ENCODE measurements at places on chromosomes 11 and 22. TPM values are rescaled to one million over a fixed set of nuclear protein-coding genes. Genes with fewer than 3 reads are reported as not detected.

Gene ADAMTS8
- total RNA-seq: not detected

Gene RNF141
- 12.4 TPM for total RNA-seq

Gene VSIG2
- not detected for total RNA-seq

- DNase-seq: no peak
- no peak overlapping the region for H3K4me3 ChIP-seq
- peaks cover 46% of the 10 kb centered on the region for H3K4me1 ChIP-seq
- peaks cover 21% of the 10 kb centered on the region for H3K27me3 ChIP-seq
- H3K27ac ChIP-seq: no peak overlapping the region
Measured at GRCh38 chr11:34252651-34253050, 105.2 kb downstream of the ABTB2 start.

- H3K36me3 ChIP-seq: no peaks in the 10 kb centered on the region
- no peak overlapping the region for H3K27ac ChIP-seq
- peaks cover 11% of the 10 kb centered on the region for H3K27me3 ChIP-seq
- no peak overlapping the region for H3K4me3 ChIP-seq
- peaks cover 16% of the 10 kb centered on the region for H3K4me1 ChIP-seq
- no peak for DNase-seq
Measured at GRCh38 chr11:8224161-8224591, 39.5 kb downstream of the LMO1 start.

GRCh38 chr22:50209893-50210292 is 9.1 kb downstream of the SELENOO start:
- peaks cover 5% of the 10 kb centered on the region for H3K4me1 ChIP-seq
- H3K27ac ChIP-seq: no peak overlapping the region
- no peaks in the 10 kb centered on the region for H3K27me3 ChIP-seq
- peaks cover 21% of the 10 kb centered on the region for H3K36me3 ChIP-seq
- H3K4me3 ChIP-seq: no peak overlapping the region

Gene PNPLA3
- 1.6 TPM for total RNA-seq
